ENCODE measurements at places on chromosomes 2 and 18. TPM values are rescaled to one million over a fixed set of nuclear protein-coding genes. Genes with fewer than 3 reads are reported as not detected.

The DTNA gene
- total RNA-seq = 74.4 TPM

- no peak overlapping the region for H3K4me3 ChIP-seq
- H3K36me3 ChIP-seq = no peaks in the 10 kb centered on the region
- no peak for DNase-seq
- H3K4me1 ChIP-seq = peaks cover 12% of the 10 kb centered on the region
- H3K27me3 ChIP-seq = no peaks in the 10 kb centered on the region
- H3K27ac ChIP-seq = no peak overlapping the region
These were observed 61.7 kb upstream of the RALBP1 start for GRCh38 chr18:9413576-9413975.

- no peaks in the 10 kb centered on the region for H3K27me3 ChIP-seq
- H3K27ac ChIP-seq = no peak overlapping the region
- no peaks in the 10 kb centered on the region for H3K36me3 ChIP-seq
- no peak for DNase-seq
- no peaks in the 10 kb centered on the region for H3K4me1 ChIP-seq
- no peak overlapping the region for H3K4me3 ChIP-seq
These were observed 25.7 kb downstream of the CYP27C1 start for GRCh38 chr2:127194447-127194846.

GRCh38 chr2:157508676-157509075 is 64.8 kb upstream of the CYTIP start:
- no peak overlapping the region for H3K27ac ChIP-seq
- H3K27me3 ChIP-seq = no peaks in the 10 kb centered on the region
- DNase-seq = no peak
- peaks cover 11% of the 10 kb centered on the region for H3K4me1 ChIP-seq

- no peaks in the 10 kb centered on the region for H3K36me3 ChIP-seq
- peaks cover 53% of the 10 kb centered on the region for H3K4me1 ChIP-seq
- H3K27me3 ChIP-seq = no peaks in the 10 kb centered on the region
- no peak overlapping the region for H3K4me3 ChIP-seq
- no peak for DNase-seq
These were observed 14.8 kb upstream of the PROC start for GRCh38 chr2:127403460-127403859.

- H3K27me3 ChIP-seq = no peaks in the 10 kb centered on the region
- no peak for DNase-seq
- no peaks in the 10 kb centered on the region for H3K36me3 ChIP-seq
- no peak overlapping the region for H3K27ac ChIP-seq
- no peaks in the 10 kb centered on the region for H3K4me1 ChIP-seq
- no peak overlapping the region for H3K4me3 ChIP-seq
These were observed 54.5 kb downstream of the TBC1D8 start for GRCh38 chr2:101096619-101097142.

All from transverse colon (tissue), 4 donors.